Adrenal gland (tissue), 19 donors: ENCODE measurements at places on chromosomes 4 and X. TPM values are rescaled to one million over a fixed set of nuclear protein-coding genes. Genes with fewer than 3 reads are reported as not detected.

The SHROOM2 gene
- total RNA-seq: 3.9 TPM

The NFKB1 gene
- total RNA-seq: 41.1 TPM

DNA sequence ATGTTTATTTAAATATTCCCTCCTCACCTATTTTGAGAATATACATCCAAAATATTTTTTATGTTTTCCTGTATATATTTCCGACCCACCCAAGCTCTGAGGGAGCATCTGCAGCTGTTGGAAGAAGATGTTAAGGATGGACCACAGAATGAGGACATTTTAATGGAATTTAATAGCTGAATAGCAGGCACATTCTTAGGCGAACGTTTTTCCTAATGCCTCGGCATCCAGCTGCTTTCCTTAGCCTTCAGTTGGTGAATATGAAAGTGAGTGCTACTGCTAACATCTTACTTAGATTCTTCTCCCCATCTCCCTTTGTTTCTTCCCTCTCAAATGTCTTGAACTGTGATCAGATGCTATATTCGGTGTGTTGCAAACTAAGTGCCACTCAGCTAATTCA, 158.0 kb upstream of the CTSO start:
- DNase-seq: no peak

DNA sequence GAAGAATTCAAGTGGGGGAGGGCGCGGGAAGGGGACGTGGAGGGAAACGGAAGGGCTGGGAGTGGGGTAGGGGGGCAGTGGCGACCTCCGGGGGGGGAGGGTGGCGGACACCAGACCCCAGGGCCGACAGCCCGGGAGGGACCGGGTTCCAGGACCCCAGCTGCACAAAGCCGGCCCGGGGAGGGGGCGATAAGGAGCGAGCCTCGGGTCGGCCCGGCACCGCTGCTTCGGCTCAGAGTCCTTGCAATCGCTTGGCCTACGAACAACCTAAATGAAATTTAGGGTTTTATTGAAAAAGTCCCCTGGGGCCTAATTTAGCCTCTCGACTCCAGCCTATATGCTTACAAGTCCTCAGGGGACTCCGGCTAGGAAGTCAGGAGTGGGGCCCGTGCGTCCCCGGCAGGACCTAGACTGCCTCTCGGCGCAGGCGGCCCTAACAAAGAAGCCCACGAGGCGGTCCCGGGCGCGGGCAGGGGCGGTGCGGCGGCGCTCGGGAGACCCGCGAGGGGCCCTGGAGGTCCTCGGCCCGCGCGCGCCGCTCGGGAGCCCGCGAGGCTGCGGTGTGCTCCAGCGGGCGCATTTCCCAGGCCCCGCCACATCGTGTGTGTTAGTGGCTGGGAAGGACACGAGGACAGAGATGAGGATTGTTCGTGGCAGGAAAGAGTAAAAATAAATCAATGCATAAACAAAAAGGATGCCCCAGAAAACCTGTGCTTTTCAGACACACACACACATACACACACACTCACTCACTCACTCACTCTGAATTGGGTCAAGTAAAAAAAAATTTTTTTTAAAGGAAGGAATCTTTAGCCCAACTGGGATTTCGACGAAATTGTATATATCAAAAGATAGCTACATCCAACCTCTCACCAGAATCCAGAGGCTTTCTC, 70.0 kb downstream of the MGST2 start:
- DNase-seq: peak; percentile 52

- DNase-seq: no peak
These were observed 28.9 kb upstream of the GTPBP6 start for GRCh38 chrX:347351-348117.
